Esophagus (tissue), 2 donors: ENCODE measurements at places on chromosomes 16 and 17. TPM values are rescaled to one million over a fixed set of nuclear protein-coding genes. Genes with fewer than 3 reads are reported as not detected.

The TMC5 gene
- polyA plus RNA-seq = 0.18 TPM

The PIK3R5 gene
- polyA plus RNA-seq = 1.1 TPM

The TBC1D3G gene
- 20.5 TPM for polyA plus RNA-seq

The ERCC4 gene
- 1.0 TPM for polyA plus RNA-seq

The ATXN1L gene
- polyA plus RNA-seq = 4.7 TPM

The IFI35 gene
- polyA plus RNA-seq = 9.0 TPM

The NPW gene
- 0.53 TPM for polyA plus RNA-seq

The MRPL58 gene
- polyA plus RNA-seq = 31.8 TPM

The HOXB1 gene
- polyA plus RNA-seq = 1.0 TPM

The ETV4 gene
- 4.1 TPM for polyA plus RNA-seq

The SULT1A4 gene
- polyA plus RNA-seq = 6.6 TPM

The KRTAP4-4 gene
- polyA plus RNA-seq = not detected

The RASD1 gene
- 1.6 TPM for polyA plus RNA-seq

The GHDC gene
- polyA plus RNA-seq = 4.6 TPM

The TUBG2 gene
- 7.6 TPM for polyA plus RNA-seq

The ZG16 gene
- 0.02 TPM for polyA plus RNA-seq

The DHODH gene
- polyA plus RNA-seq = 5.6 TPM

The DOC2A gene
- 0.69 TPM for polyA plus RNA-seq

The KRT15 gene
- 2,808 TPM for polyA plus RNA-seq

The DRC3 gene
- polyA plus RNA-seq = 0.72 TPM

The CDRT4 gene
- 11.3 TPM for polyA plus RNA-seq

The RPL38 gene
- polyA plus RNA-seq = 1,349 TPM

The CLEC18A gene
- polyA plus RNA-seq = 0.92 TPM

The CCL2 gene
- 21.2 TPM for polyA plus RNA-seq

The MYH8 gene
- polyA plus RNA-seq = not detected

The HSPB9 gene
- 0.04 TPM for polyA plus RNA-seq

The EPX gene
- not detected for polyA plus RNA-seq

The MGAT5B gene
- polyA plus RNA-seq = 0.24 TPM

The FAM20A gene
- 1.8 TPM for polyA plus RNA-seq

The SLC13A5 gene
- 2.1 TPM for polyA plus RNA-seq

The KCNJ18 gene
- 0.24 TPM for polyA plus RNA-seq

The SRRM2 gene
- polyA plus RNA-seq = 886 TPM

The HS3ST3B1 gene
- 1.7 TPM for polyA plus RNA-seq

The SLC6A4 gene
- 2.3 TPM for polyA plus RNA-seq

The MRPS23 gene
- polyA plus RNA-seq = 29.2 TPM

The RANBP10 gene
- 10.2 TPM for polyA plus RNA-seq

The TNFSF13 gene
- polyA plus RNA-seq = 5.4 TPM

The DOC2B gene
- polyA plus RNA-seq = 2.0 TPM

The SLFN14 gene
- polyA plus RNA-seq = not detected
